ENCODE measurements at places on chromosomes 16 and 17. TPM values are rescaled to one million over a fixed set of nuclear protein-coding genes. Genes with fewer than 3 reads are reported as not detected.

Gene CCDC78
- 4.0 TPM for polyA plus RNA-seq

GRCh38 chr17:32859857-32860525 lies 16.9 kb downstream of the MYO1D start:
- DNase-seq, result no peak

DNA sequence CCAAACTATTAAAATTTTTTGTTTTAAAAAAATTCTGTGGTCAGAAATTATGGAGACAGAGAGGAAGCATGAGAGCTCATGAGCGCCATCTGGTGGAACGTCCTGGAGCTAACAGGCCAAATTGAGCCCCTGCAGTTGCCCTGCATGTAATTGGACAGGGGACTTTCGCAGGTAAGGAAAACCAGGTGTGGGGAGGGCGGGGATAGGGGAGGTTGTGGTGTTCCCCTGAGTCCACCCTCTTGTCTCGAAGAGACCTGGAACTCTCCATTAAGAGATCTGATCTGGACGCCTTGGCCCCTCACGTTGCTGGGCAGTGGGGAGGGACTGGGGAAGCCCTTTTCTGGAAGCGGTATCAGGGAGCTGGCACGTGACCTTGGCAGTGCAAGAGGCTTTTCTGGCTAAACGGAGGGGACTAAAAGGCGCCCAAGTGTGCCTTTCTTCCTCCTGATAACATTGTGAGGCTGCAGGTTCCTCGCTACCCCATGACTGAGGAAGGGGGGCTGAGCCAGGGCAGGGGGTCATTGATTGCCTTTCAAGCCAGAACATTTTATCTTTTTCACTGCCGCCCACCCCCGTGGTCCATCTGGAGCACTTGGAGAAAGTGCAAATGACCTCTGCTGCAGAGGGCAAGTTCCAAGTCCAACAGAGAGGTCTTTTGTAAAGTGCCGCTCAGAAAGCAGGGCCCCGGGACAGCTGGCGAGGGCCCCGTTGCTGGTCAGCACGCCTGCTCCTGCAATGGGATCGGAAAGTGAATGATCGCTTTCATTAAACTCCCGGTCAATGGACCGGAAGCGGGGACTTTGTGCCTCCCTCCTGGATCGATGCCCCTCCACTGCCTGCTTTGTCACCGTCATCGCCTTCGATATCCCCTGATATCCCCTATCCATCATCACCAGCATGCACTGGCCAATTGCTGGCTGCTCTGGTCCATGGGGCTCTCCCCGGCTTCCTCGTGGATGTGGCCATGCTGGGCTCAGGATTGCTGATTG lies 18.4 kb downstream of the PDILT start:
- DNase-seq, result peak; percentile 7

- DNase-seq, result no peak
Observed at GRCh38 chr16:58481931-58482330, 18.0 kb upstream of the NDRG4 start.

Gene C16orf92
- not detected for polyA plus RNA-seq

- DNase-seq, result no peak
Observed at GRCh38 chr16:87273471-87274030, 43.6 kb downstream of the C16orf95 start.

DNA sequence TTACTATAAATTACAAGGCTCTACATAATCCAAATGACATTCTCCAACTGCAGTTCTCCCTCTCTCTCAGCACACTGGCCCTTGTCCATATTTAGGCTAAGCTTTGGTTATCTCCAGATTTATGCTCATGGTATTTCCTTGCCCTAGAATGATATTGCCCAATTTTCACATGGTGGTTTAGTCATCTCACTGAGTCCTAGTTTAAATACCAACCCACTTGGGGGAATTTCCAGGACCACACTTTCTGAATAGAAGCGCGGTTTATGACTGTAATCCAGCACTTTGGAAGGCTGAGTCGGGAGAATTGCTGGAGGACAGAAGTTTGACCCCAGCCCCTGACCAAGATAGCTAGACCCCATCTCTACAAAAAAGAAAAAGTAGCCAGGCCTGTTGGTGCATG lies 280.1 kb upstream of the MON1B start:
- peak; percentile 0 for DNase-seq

DNA sequence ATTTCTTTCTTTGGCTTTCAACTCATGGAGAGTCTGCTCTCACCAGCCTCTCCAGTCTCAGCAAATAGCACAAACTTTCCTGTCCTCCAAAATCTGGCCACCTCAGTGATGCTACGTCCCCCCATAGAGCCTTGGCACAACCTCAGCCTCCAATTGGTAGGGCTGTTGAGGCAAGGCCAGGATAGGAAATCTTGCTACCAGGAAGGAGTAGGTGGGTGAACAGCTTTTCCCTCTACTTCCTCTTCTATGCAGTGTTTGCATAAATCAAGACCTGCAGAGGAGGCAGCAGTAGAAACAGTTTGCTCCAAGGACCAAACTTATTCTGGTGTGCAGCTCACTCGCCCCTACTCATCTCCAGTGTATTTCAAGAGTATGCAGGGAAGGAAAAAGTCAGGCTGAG lies 701 bp upstream of the DPEP2 start:
- DNase-seq, result no peak

GRCh38 chr16:80940069-80940856 lies 66.4 kb downstream of the CMC2 start:
- DNase-seq, result no peak

Gene GRIN2A
- polyA plus RNA-seq, result not detected

Gene ANKS4B
- polyA plus RNA-seq, result not detected

DNA sequence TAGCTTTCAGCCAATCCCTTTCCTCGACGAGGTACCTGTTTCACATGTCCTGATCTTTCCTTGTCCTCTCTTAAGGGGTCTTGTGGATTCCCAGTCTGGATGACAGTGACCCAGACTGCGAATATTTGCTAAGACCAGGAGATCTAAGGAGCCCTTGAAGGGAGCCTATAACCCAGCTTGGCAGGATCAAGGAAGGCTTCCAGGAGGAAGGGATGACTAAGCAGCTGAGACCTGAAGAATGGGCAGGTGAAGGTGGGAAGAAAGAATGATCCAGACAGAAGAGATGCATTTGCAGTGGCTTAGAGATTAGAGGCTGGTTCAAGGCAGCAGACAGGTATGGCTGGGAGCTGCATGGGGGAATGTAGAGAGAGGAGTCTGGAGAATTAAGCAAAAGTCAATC lies 1.9 kb upstream of the PDK2 start:
- no peak for DNase-seq

Gene CA10
- polyA plus RNA-seq, result 0.31 TPM

Gene TOM1L1
- 26.7 TPM for polyA plus RNA-seq

GRCh38 chr17:72151565-72152386 lies 31.0 kb downstream of the SOX9 start:
- no peak for DNase-seq

Gene GNGT2
- polyA plus RNA-seq, result not detected

GRCh38 chr16:31328322-31329052 lies 26.5 kb upstream of the ITGAX start:
- DNase-seq, result no peak

DNA sequence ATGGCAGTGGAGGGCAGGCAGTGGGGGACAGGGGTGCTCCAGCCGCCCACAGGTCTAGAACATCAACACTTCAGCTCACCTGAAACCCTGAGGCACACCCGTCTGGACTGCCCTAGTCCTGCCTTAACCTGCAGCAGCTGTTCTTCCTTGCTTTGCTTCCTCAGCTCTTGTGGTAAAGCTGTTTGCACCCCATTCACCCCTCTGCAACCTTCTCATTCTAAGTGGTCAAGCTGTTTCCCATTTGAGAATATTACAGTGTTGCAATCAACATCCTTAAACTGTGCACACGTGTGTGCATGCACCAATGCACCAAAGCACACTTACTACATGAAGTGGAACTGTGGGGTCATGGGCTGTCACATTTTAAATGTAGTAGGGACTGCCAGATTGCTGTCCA lies 32.4 kb downstream of the SCNN1B start:
- DNase-seq, result no peak

DNA sequence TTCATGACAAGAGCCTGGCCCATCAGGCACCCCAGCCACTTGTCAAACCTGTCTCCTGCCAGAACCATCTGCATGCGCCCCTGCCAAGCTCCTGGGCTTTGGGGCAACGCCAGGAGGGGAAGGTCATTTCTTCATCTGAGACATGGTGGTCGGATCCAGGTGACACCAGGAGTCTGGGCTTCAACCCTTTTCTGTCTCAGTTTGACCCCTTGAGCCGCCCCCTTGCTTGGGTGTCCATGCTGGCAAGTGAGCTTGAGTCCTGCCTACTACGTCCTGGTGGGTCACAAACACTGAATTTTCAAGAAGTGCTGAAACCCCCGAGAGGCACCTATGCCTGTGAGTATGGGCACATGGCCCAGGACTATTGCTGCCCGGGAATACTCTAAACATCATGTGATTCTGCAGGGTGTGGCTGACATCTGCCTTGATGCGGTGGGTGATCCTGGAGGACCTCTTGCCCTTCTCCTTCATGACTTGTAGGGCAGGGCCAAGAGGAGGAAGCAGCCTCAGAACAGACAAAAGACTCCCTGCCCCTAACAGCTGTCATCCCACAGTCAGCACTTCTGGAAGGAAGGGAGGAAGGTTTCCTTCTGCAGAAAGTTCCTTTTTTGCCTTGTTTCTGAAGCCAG lies 43.4 kb downstream of the TNFRSF13B start:
- DNase-seq, result no peak

DNA sequence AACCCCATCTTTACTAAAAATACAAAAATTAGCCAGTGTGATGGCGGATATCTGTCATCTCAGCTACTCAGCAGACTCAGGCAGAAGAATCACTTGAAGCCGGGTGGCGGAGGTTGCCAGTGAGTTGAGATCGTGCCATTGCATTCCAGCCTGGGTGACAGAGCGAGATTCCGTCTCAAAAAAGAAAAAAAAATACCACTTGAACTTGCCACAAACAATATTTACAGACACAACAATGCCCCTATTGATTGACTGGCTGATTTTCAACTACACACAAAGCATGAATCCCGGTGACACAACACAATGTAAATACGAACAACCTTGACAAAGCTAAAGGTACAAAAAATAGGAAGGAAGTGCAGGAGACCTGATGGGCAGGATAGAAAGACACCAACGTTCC lies 49.3 kb downstream of the NXN start:
- DNase-seq, result no peak

Gene BICDL2
- 0.37 TPM for polyA plus RNA-seq

DNA sequence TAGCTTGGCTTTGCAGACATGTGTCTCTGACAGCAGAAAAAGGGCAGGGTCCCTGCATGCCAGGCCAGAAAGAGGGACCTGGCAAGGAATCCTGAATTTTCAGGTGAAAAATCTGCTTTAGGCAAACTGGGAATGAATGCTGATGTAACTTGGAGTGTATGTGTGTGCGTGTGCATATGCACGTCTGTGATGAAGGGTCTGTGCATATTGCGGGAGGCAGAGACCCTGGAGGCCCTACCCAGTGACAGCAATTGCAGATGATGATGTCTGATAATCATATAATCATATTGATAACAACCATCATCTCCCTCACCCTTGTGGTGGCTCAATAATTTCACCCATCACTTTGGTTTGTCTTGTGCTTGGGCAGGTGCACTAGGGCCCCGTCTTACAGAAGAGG lies 80.7 kb upstream of the SDK2 start:
- DNase-seq, result no peak

- DNase-seq, result no peak
Observed at GRCh38 chr17:58279736-58280479, 827 bp downstream of the MPO start.

Gene TEKT1
- not detected for polyA plus RNA-seq

DNA sequence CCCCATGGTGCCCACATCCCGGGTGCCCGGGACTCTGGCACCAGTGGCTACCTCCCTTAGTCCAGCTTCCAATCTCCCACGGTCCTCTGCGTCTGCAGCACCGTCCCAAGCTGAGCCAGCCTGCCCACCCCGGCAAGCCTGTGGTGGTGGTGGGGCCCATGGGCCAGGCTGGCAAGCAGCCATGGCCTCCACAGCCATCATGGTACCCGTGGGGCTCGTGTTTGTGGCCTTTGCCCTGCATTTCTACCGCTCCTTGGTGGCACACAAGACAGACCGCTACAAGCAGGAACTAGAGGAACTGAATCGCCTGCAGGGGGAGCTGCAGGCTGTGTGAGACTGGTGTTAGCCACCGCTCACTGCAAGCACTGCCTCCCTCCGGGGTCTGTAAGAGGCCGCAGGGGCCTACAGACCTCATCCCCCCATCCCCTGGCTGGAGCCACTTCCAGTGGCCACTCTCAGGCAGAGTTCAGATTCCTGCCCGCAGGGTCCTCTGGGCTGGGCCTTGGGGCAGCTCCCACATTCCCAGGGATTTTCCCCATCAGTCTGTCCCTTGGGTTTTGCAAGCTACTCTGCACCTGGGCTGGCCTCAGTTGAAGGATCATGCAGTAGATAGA lies 3.9 kb upstream of the SETD1A start:
- DNase-seq, result no peak

- no peak for DNase-seq
Observed at GRCh38 chr16:56911771-56912571, 20.0 kb upstream of the HERPUD1 start.

DNA sequence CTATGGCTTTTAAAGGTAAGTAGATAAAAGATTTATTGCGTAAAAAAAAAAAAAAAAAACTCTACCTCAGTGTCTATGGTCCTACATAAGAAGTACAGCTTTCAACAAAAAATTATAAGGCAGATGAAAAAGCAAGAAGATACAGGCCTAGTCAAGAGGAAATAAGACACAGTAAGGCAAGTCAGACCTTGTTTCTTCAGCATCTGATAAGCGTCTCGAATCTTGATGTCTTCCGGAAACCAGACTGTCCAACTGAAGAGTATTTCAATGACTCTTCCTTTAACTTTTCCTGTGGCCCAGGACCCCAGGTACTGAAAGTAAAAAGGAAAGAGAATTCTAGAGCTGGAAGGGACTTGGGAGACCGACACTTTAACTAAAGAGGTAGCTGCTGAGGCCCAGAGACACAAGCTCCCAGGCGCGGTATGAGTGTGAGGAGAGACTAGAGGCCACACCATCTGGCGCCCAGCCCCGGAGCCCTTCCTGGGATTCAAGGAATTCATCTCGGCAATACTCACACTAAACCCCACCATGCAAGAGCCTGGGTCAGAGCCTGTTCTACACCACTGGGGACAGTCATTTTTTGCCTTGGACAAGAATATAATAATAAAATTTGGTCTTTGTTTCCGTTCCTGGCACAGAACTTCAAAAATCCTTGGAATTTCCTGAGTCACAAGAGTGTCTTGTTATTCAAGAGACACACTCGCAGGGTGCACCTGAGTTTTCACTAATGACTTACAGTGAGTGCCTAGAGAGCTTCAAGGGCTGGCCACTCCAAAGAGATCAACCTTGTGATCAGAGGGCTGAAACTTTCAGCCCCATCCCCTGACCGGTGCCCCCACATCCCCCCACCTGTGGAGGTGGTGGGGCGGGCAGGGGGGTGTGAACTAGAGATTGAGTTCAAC lies 18.6 kb downstream of the GGA2 start:
- peak; percentile 83 for DNase-seq

Measured in foreskin keratinocyte (primary cell).